Pulmonary artery endothelial cell (primary cell): ENCODE measurements at places on chromosomes 5 and 9.
A peak's percentile ranks its signal among the peaks of the same experiment; 100 is the strongest.

GRCh38 chr9:112921549-112921948, 30.9 kb upstream of the SLC46A2 start:
- no peak for DNase-seq

GRCh38 chr9:18658804-18659705, 185.1 kb downstream of the ADAMTSL1 start:
- peak; percentile 26 for DNase-seq

- DNase-seq, result no peak
Measured at GRCh38 chr5:78060421-78060820, 234.1 kb downstream of the AP3B1 start.

DNA sequence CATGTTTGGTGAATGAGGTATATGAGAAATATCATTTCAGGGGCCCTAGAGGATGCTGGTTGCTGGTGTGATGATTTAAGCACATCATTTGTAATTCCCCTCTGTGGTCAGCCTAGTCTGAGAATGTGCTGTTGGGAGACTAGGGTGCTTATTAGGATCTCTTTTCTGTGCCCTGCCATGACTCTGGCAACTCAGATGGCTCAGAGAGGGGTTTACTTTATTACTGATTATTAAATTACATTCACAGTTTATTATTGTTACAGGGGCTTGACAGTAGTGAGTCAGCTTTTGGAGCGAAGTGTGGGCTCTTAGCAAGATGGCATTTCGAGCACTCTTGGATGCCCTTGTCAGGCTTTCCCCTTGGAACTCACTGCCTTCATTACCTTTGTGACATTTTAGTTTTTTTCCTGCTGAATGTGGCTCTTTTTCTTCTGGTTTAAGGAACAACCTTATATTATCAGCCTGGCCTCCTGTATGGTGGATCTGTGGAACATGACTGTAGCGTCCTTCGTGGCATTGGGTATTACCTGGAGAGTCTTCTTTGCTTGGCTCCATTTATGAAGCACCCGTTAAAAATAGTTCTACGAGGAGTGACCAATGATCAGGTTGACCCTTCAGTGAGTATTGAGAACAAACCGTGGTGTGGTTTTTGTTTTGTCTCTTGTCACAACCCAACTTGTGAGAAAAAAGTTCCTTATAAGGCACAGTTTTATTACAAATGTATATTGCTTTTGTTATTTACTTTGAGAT, 33.8 kb downstream of the RCL1 start:
- no peak for DNase-seq

GRCh38 chr5:119578937-119579336, 50.4 kb upstream of the FAM170A start:
- DNase-seq, result no peak

DNA sequence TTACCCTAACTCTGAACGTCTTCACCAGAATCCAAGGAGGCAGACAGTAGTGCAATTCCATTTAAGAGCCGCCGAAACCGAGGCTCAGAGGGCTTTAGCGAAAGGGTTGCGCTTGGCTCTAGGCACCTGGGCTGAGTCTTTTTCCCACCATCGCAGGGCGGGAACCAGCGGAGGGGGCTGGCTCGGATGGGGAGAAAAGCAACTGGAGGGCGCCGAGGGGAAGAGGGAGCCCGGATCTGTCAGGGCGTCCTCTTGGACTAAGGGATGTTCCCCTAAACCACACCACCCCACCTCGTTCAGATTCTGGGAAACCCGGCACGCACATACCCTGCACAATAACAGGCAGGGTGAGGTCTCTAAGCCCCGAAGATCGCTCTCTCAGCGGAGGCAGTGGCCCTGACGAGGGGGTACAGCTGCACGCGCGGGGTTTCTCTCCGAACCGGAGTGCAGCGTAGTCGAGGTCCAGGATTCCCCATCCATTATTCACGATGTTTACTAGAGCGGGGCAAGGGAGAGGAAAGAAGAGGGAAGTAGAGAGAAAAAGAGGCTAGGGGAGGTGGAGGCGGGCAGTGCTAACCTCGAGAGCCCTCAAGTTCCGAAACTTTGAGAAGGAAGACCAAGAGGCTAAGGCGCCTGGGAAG, 1.3 kb upstream of the POU4F3 start:
- no peak for DNase-seq

GRCh38 chr9:132896264-132896663, 17.6 kb downstream of the SPACA9 start:
- DNase-seq, result no peak

DNA sequence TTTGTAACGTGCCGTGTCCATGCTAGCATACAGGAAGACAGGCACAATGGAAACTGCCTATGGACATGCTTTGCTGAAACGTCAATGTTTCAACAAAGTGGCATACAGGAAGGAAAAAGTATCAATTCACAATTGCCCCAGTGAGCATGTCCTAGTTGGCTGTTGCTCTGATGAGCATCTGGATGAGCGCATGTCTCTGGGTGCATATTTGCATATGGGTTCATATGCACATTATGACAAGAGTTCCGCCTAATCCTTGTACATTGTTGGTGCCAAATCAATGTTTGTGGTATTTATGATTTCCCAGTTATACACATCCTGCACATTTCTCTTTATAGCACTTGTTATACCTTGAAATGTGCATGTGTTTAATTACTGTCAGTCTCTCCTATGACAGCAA, 58.5 kb downstream of the BRINP1 start:
- DNase-seq, result no peak

DNA sequence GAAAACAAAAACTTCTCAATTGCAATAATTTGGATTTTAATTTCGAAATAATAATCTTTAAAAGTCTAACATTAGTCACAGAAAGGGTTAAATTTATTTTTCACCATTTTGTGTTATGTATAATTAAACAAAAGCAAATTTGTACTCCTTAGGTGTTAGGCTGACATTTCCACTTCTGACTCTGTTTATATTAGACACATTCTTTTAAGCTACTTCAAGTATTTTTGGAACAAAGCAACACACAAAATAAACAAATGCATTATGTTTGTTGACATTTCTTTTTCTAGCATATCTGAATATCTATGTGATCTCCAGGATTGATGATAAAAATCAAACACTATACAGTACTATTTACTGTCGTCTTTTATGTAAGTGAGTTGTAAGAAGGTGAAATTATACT, 44.3 kb upstream of the NIPBL start:
- DNase-seq, result no peak

DNA sequence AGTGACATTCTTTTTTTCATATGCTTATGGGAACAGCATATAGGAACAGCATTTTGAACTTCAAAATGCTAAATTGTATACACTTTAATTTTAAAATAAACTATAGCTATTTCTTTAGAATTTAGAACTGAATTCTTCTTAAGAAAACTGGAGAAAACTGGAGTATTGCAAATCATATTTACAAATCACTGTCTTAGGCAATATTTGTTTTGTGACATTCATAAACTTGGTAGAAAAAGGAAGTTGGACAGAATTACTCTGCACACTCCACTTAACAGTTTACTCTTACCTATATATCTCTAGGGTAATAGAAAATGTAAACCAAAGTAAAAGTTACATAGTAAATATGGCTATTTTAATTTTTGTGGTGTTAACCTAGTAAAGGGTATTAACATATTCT, 3.1 kb downstream of the DMRTA1 start:
- no peak for DNase-seq

DNA sequence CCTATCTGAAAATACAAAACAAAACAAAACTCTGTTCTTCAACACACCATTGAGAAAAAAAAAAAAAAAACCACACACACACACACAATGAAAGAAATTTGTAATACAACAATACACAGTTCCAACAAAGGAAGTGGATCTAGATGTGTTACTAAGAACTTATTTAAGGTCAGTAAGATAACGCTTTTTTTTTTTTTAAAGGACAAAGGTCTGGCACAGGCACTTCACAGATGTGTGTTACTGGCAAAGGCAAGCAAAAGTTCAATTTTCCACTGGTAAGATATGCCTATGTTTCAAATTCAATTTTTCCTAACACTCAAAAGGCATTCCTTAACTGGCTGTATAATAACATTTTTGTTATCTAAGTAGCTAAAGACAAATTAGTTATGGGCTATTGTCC, 3.6 kb downstream of the RFK start:
- peak; percentile 62 for DNase-seq

GRCh38 chr5:132059043-132059695, 1.3 kb upstream of the IL3 start:
- DNase-seq, result no peak

DNA sequence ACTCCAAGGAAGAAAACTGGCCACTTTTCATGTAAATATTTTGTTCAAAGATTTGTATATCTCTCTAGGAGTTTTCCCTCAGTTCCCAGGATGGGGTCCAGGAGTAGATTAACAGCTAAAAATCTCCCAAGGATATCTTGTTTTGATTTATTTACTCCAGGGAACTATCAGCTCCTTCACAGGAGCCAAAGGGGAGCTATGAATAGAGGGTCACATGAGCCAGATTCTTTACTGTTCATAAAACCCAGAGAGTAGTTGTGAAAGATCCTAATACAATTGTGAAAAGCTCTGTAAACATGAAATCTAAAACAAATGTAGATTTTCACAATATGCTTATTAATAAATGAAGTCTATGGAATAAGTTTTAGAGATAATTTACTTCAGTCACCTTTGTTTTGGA, 16.9 kb downstream of the DIMT1 start:
- DNase-seq, result no peak

DNA sequence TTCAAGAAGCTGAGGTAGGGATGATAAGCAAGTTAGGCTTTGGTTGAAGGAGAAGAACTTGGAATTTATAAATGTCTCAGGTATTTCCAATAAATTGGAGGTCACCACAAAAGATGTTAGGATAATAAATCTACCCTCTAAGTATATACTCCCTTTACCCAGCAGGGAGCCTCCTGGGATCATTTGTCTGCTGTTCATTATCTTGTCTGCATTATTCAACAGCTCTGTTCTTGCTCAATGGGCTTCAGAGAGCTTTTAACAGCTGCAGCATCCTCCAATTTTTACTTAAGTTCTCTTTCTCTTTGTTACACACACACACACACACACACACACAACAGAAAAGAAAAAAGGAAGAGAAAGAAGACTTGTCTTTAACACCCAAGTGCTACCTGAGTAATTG, 51.7 kb upstream of the VPS13A start:
- DNase-seq, result no peak

DNA sequence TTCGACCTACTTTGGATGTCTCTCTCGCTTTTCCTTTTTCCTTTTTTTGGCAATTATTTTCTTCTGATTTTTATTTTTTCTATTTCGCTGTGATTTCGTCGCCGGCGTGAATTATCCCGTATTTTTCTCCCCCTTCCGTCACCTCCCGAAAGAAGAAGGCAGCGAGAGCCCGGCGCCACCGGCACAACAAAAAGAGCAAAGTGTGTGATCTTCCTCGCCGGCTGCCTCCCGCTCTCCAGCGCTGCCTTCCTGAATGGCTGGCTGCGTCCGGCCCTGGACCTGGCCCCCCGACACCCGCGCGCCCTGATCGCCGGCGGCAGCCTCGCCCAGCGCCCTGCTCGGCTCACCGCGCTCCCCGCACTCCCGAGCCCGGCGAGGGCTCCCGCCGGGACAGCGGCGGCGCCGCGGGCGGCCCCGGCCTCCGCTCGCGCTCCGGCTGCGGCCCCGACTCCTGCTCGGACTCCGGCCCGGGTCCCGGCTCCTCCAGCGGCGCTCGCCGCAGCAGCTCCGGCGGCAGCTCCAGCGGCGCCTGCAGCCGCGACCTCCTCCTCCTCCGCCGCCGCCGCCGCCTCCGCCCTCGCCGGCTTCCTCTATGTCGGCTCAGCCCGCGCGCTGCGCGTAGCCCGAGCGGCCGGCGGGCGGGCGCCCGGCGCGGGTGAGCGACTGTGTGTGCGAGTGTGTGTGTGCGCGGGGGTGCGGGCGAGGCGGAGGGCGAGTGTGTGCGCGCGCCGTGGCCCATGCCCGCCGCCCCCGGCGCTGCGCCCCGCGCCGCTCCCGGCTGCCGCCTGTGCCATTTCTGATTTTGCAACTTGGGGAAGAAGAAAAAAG, 960 bp downstream of the NR2F1 start:
- DNase-seq, result no peak

DNA sequence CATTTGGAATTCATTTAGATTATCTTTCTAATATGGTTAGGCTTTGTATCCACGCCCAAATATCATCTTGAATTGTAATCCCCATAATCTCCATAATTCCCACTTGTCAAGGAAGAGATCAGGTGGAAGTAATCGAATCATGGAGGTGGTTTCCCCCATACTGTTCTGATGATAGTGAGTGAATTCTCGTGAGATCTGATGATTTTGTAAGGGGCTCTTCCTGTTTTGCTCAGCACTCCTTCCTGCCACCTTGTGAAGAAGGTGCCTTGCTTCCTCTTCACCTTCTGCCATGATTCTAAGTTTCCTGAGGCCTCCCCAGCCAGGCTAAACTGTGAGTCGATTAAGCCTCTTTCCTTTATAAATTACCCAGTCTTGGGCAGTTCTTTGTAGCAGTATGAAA, 527.5 kb upstream of the ARRDC3 start:
- DNase-seq, result no peak

DNA sequence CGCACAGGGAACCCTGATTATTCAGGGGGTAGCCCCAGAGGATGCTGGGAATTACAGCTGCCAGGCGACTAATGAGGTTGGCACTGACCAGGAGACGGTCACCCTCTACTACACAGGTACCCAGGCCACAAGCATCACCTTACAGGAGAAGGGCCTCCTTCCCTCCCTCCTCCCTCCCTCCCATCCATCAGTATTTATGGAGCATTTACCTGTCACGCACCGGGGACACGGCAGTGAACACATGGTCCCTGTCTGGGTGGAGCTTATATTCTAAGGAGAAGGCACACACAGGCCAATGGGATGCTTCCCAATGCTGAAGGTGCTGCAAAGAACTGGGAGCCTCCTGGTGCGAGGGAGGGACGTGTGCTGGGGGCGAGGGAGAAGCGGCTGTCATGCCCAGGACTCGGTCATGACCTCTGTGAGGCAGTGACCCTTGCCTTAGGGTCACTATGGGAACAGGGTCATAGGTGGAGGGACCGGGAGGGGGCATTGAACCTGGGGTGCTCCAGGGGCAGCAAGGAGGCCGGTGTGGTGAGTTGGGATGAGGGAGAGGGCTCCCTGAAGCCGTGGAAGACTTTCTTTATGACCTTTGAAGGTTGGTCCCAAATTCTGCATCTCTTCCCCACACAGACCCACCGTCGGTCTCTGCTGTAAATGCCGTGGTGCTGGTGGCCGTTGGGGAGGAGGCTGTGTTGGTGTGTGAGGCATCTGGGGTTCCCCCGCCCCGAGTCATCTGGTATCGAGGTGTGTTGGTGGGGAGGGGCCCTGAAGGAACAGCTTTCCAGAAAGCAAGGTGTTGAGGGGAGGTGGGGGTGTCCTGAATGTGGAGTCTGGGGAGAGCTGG, 41.5 kb downstream of the HMCN2 start:
- DNase-seq, result no peak

DNA sequence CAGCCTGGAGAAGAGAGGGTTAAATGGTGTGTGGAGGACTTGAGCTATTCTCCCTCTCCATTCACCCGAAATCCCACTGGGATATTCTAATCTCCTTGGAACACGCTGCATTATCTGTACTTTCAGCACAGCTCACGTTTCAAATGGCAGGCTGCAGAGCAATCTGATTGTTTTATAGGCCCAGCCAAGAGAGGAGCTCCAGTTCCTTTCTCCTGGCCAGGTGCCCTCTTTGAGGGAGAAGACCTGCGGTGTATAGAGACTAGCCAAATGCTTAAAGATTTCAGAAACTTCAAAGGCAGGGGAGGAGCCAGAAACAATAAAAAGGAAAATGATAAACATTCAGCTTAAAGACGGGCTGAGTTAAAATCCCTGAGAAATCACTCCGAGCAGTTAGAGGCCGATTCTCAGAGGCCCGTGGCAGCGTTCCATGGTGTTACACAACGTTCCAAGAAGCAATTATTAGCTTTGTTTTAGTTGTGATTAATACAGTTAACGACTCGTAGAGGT, 564.0 kb upstream of the KLF4 start:
- no peak for DNase-seq
